ENCODE measurements at places on chromosomes 16 and 17.

GRCh38 chr17:64200080-64201032, 62.7 kb downstream of the TEX2 start:
- no peak for DNase-seq

DNA sequence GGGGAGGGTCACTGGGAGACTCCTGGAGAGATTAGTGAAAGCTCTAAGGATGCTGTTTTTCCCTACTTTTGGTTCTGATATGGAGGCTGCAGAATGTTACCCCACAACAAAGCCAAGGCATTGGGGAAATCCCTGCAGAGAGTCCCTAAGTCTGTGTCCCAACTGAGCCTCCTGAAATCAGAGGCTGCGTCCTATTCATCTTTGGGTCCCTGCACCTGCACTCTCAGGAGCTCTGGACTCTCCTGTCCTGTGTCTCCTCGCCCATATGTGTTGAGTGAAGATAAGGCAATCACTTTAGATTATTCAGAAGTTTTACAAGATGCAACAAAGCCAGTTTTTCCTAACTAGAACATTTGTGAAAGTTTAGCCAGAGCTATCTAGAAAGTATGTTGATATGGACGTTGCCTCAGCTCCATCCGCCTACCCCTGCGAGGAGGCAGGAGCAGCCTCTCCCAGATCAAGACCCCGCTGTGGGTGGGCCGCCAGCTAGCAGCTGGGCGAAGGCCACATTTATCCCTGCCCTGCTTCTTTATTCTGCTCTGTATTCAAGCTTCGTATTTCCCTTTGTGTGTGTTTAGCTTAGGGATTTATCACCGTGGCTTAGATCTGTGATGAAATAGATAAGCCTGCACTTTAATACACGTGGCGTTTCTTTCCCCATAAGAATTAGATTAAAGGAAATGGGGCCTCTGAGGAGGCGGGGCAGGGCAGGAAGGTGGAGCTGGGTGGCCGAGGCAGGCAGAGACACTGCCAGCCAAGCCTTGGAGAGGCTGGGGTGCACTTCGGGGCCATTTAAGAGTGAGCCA, 37.4 kb downstream of the SHISA6 start:
- DNase-seq = no peak

DNA sequence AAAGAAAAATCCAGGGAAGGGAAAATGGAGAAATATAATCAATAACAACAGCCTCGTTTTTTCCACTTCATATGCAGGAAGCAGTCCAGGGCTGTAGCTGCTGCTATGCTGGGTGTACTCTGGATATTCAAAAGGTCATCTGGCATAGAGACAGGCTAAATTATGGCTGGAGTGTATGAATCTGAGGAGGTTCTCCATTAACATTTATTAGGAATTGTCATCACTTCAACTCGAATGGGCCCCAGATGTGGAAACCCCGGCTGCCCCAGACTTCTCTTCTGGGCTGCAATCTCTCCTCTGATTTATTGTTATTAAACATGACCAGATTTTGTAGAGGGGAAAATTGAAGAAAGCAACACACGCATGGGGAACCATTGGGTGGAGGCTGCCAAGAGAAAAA, 33.5 kb upstream of the SKAP1 start:
- DNase-seq = no peak

- DNase-seq = no peak
Measured at GRCh38 chr17:64448665-64449512, at the start of gene MILR1. Gene MILR1, plus strand, starts transcription at chr17:64449115. Its CDS starts 54 bp downstream, at chr17:64449169.

GRCh38 chr17:33494151-33494550, 201.1 kb upstream of the ASIC2 start:
- DNase-seq = no peak

GRCh38 chr16:5466551-5466950, 369.0 kb upstream of the EEF2KMT start:
- no peak for DNase-seq

DNA sequence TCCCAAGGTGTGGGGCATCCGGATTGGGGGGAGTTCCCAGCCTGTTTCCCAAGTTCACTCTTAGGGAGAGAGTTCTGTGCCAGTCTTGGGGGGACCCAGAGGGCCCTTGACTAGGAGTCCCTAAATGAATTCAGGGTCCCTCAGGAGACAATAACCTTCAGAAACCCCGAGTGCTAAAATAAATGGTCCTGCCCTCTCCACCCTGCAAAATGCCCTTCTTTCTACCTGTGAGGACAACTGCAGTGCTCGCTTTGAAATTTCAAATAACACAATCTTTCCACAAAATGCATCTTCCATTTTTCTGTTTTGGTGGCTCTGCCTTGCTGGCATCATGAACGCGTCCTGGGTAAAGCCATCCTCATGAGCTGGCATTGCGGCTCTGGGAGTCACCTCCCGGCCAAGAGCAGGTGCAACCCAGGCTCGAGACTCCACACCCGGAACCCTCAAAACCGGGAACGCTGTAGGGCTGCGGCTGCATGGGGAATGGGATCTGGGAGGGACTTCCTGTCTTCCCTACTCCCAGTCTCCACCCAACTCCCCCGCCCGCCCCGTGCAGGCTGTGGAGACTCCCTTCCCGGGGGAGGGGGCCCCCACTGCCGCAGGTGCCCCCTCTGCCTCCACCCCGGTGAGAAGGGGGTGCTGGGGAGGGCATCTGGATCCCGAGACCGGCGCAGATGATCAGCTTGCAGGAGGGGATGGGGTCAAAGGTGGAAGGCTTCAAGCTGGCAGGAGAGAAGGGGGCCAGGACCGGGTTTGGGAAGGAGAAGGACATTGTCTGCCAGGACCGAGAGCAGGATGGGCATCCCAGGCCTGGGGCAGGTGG, at the start of gene ZNF205:
TSS of gene ZNF205 (plus strand) at position 529 of the 823 bp plus-strand sequence. CDS start 845 bp downstream, outside the sequence.
- no peak for DNase-seq

DNA sequence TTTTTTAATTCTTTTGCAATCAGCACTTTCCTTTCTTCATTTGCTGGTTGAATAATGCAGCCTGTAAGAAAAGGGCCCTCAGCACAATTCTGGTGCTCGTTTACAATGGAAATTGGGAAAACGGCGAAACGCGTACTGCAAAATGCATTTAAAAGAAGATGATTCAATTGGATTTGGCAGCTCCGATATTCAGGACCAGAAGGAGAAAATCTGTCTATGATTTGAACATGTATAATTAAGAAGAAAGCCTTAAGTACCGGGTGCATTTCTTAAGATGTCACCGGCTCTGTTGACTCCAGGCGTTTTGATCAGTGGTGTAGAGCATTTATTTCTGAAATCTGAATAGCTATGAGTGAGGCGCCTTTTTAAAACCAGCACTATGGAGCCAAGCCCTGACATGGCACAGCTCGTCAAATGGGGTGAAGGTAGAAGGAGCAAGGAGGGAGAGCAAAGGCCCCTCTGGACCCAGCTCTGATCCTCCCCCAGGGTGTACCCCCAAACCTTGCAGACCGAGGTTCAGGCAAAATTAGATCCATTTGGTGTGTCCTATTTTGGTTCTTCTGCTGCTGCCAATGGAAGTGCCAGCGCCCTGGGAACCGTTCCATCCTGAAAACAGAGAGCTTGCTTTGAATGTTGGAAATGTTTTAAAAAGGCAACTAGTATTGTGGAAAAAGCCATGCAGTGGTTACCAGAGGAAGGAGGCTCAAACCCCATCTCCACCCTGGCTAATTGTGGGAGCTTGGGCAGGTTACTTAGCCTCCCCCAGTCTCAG, 161.4 kb upstream of the RPL38 start:
- DNase-seq = no peak

- no peak for DNase-seq
Measured at GRCh38 chr16:72120026-72120425, 26.4 kb downstream of the DHX38 start.

GRCh38 chr17:31493656-31494155, 102.2 kb downstream of the RAB11FIP4 start:
- DNase-seq = no peak

- no peak for DNase-seq
Measured at GRCh38 chr16:90048347-90048722, 28.8 kb downstream of the PRDM7 start.

GRCh38 chr17:8117367-8117979, 841 bp downstream of the ALOXE3 start:
- DNase-seq = no peak

GRCh38 chr17:51745993-51746392, 412.5 kb downstream of the CA10 start:
- DNase-seq = no peak

GRCh38 chr17:19673623-19674022, 25.1 kb downstream of the ALDH3A2 start:
- DNase-seq = no peak

GRCh38 chr17:72760368-72760767, 332.1 kb downstream of the SLC39A11 start:
- DNase-seq = no peak

DNA sequence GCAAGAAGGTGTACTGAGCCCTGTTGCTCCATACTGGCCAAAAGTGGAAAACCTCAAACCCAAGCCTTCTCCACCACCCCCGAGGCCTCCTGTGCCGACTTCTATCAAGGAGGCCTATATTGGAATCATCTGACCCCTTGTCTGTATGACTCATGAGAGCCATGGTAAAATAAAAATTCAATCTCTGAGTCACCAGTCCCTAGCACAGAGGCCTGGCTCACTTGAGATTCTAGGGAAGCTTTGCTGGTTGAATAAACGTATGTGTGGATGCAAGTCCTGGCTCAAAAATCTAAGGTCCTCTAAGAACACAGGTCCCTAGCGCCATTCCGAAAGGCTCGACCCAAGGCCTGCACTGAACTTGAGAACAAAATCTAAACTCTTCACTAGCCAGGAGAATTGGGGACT, 15.0 kb downstream of the NSMCE1 start:
- no peak for DNase-seq

- DNase-seq = no peak
Measured at GRCh38 chr16:26668026-26668425, 398.7 kb upstream of the C16orf82 start.

DNA sequence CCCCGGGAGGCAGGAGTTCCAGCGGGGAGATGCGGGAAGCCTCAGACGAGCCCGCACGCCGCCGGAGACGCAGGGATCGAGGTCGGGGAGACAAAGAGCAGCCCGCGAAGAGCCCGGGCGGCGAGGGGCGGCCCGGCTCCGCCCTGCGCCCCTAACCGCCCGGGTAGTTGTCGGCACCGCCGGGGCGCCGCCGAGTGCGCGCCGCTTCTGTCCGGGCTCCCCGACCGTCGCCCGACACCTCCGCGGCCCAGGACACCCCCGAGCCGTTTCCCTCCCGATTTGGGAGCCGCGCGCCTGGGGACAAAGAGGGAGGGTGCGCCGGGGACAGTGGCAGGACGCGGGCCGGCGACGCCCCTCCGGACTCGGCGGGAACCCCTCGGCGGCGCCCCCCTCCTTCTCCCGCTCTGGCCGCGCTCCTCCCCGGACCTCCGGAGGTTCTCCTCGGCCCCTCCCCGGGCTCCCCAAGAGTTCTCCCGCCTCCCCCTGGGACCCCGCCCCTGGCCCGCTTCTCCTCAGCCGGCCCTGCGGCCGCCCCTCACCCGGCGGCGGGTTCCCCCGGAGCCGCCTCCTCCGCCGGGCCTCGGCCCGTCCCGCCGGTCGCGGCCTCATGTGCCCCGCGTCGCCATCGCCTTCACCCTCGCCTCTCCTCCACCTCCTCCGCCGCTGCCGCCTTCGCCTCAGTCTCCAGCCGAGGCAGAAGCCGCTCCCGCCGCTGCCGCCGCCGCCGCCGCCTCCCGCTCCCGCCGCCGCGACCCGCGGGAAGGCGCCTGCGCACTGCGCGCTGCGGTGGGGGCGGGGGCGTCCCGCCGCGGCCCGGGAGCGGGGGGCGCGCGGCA, at the start of gene GJC1:
TSS of gene GJC1 (minus strand) at position 765 of the 836 bp plus-strand sequence. CDS start 24,470 bp downstream, outside the sequence.
- DNase-seq = peak; percentile 43

GRCh38 chr16:48317614-48318315, 67.4 kb downstream of the SIAH1 start:
- no peak for DNase-seq

- DNase-seq = no peak
Measured at GRCh38 chr16:67546761-67547422, 15.4 kb upstream of the CTCF start.

GRCh38 chr17:40095351-40095943, 4.9 kb downstream of the NR1D1 start:
- no peak for DNase-seq

DNA sequence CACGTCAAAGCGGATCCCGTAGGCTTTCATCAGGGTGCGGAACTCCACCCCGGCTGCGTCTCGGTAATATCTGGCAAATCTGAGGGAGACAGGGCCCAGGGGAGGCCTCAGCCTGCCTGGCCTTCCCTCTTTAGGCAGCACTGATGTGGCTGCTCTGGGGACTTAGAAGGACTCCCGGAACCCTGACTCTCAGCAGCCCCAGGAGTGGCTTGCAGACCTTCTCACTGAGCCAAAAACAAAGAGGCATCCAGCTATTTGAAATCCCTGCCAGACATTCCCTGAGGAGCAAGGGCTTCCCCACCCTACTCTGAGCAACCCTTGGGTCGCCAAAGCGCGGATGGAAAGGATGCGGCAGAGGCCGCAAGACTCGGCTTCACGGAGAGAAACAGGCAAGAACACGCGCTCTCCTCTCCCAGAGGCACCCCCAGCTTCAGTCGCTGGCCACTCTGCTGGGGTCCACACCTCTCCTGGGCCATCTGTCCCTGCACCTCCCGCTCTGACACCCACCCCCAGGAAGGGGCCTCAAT, 7.9 kb downstream of the P2RX5 start:
- no peak for DNase-seq

DNA sequence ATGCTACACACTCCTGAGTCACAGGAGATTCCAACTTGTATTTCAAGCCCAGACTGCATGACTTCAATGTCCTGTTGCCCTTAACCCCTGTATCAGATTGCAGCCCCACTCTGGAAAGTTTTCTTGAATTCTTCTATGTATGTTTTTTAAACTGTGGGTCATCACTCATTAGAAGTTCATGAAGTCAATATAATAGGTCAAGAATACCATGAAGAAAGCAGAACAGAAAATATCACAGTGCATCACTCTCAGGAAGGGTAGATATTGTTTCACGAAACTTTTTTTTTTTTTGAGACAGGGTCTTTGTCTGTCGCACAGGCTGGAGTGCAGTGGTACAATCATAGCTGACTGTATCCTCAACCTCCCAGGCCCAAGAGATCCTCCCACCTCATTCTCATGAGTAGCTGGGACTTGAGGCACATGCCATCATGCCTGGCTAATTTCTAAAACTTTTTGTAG, 20.5 kb downstream of the PRKCB start:
- DNase-seq = no peak
